Endothelial cell (in vitro differentiated cells): ENCODE measurements at places on chromosomes 6 and 20.

DNA sequence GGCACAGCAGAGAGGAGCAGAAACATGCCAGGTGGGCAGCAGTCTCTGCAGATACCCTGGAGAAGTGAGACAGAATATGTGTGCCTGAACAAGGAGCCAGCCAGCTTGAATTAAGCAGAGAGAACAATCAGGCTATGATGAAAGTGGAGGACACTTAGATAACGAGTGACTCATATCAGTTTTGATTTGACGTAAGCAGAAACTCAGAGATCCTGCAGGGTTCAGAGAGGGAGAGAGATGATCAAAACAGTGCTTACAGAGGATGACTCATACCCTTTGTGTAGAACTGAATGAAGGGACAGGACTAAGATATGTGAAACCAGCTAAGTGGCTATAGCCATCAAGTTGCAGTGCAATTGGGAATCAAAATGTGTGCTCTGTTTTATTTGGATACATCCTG, 300.7 kb downstream of the TENT5A start:
- no peak overlapping the region for H3K27ac ChIP-seq
- no peaks in the 10 kb centered on the region for H3K27me3 ChIP-seq
- no peak overlapping the region for H3K4me3 ChIP-seq
- H3K4me1 ChIP-seq: no peaks in the 10 kb centered on the region
- no peaks in the 10 kb centered on the region for H3K36me3 ChIP-seq

GRCh38 chr6:30029588-30029987, 31.5 kb upstream of the POLR1H start:
- H3K36me3 ChIP-seq: no peaks in the 10 kb centered on the region
- no peak overlapping the region for H3K27ac ChIP-seq
- no peaks in the 10 kb centered on the region for H3K27me3 ChIP-seq
- no peak overlapping the region for H3K4me3 ChIP-seq
- no peak for DNase-seq
- H3K4me1 ChIP-seq: no peaks in the 10 kb centered on the region

GRCh38 chr6:144595266-144595665, 310.1 kb downstream of the UTRN start:
- peaks cover 11% of the 10 kb centered on the region for H3K36me3 ChIP-seq
- DNase-seq: no peak
- no peaks in the 10 kb centered on the region for H3K4me1 ChIP-seq
- peaks cover 1% of the 10 kb centered on the region for H3K27me3 ChIP-seq
- no peak overlapping the region for H3K4me3 ChIP-seq

- H3K36me3 ChIP-seq: no peaks in the 10 kb centered on the region
- no peak for DNase-seq
- no peaks in the 10 kb centered on the region for H3K4me1 ChIP-seq
- H3K4me3 ChIP-seq: no peak overlapping the region
These were observed 239.6 kb upstream of the PLCB4 start for GRCh38 chr20:8829256-8829655.

DNA sequence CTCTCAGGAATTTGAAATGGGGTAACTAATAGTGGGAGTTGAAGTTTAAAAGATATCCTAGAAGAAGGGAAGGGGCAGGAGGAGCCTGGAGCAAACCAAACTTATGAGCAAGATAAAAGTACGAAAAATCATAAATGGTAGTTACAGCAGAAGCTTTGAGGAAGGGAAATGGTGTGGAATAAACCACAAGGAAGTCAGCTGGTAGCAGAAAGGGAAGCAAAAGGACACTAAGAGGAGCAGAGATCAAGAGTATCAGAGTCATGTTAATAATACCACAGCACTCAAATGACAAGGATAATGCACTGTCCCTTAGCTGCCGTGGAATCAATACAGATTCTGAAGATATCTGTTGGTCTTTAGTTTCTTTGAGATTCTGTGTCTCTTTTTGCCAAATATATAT, 44.9 kb upstream of the CCDC28A start:
- no peaks in the 10 kb centered on the region for H3K36me3 ChIP-seq
- no peak overlapping the region for H3K27ac ChIP-seq
- peaks cover 5% of the 10 kb centered on the region for H3K4me1 ChIP-seq
- no peak for DNase-seq
- H3K27me3 ChIP-seq: peaks cover 2% of the 10 kb centered on the region

GRCh38 chr6:33979750-33980149, 166.1 kb downstream of the GRM4 start:
- H3K27ac ChIP-seq: no peak overlapping the region
- peaks cover 16% of the 10 kb centered on the region for H3K27me3 ChIP-seq
- no peaks in the 10 kb centered on the region for H3K36me3 ChIP-seq
- H3K4me3 ChIP-seq: no peak overlapping the region

DNA sequence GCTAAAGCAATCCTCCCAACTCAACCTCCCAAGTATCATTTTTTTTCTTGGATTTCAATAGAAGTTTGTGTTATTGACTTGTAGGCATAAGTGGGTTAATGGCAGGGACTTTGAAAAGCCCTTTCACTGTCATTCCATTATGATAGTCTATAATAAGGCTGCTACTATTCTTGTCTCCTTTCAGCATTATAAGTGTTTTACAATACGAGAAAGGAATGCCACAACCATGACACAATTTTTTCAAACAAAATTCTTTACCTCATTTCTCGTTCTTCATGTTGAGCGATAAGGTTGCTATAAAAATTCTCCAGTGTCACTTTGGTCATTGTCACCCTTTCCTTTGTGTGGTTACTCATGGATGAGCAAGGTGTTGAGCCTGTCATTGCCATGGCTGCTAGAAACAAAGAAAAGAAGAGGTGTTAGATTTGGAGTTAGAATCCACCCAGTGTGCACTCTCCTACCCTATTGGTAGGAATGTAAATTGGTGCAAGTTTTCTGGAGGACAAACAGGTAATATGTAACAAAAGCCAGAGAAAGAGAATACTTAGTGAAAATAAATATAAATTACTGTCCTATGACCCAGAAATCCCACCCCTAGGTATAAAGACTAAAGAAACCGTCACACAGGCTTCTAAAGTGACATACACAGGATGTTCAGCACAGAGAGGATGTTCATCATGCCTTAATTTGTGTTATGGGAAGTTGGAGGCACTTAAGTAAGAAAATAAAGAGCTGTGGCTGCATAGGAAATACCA, 7.3 kb downstream of the STK38 start:
- peaks cover 6% of the 10 kb centered on the region for H3K4me1 ChIP-seq
- DNase-seq: no peak
- no peaks in the 10 kb centered on the region for H3K27me3 ChIP-seq
- H3K36me3 ChIP-seq: peaks cover 20% of the 10 kb centered on the region
- no peak overlapping the region for H3K4me3 ChIP-seq
- no peak overlapping the region for H3K27ac ChIP-seq
